Stimulated activated CD8-positive, alpha-beta memory T cell treated with anti-CD3 and anti-CD28 coated beads, Interleukin-2, amount 100 ng/mL, for 1 hour (primary cell): ENCODE measurements at places on chromosomes 13 and 19.

GRCh38 chr19:47614559-47614958 is 5.6 kb downstream of the BICRA start:
- DNase-seq = no peak

- no peak for DNase-seq
These were observed 3.6 kb downstream of the LRRC25 start for GRCh38 chr19:18393836-18394235.

DNA sequence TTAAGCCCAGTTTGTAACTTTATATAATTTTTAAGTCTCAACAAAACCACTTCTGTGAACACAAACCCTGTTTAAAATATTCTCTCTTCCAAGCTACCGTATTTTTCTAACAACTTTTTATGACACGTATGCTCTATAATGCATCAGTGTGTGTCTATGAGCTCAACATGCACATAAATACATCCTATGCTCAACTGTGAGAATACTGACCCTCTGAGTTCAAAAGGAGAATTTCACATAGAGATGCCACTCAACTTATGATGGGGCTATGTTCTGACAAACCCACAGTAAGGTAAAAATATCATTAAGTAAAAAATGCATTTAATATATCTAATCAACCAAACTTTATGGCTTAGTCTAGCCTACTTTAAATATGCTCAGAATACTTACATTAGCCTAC is 1139.7 kb upstream of the SPRY2 start:
- no peak for DNase-seq

DNA sequence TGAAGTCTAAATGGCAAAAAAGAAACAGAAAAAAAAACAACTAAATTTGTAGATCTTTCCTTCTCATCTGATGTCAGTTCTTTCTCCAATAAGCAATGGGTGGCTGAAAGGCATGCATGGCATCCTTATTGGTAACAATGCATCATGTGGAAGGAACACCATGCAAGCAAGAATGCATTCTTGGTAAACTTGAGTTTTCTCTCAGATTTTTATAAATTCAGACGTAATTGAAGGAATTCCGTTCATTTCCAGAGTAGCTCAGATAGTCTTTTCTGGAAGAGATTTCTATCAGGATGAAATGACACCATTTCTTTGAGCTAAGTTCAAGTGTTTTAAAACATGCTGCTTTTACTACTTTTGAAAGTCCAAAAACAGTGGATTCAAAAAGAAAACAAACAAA is 373.0 kb downstream of the COG6 start:
- DNase-seq = no peak

GRCh38 chr13:33025220-33025744 is 9.1 kb downstream of the KL start:
- no peak for DNase-seq
